CD4-positive, alpha-beta T cell (primary cell): ENCODE measurements at places on chromosomes 11 and 22.

GRCh38 chr11:35305670-35306382 is 113.5 kb downstream of the SLC1A2 start:
- DNase-seq = peak; percentile 25

DNA sequence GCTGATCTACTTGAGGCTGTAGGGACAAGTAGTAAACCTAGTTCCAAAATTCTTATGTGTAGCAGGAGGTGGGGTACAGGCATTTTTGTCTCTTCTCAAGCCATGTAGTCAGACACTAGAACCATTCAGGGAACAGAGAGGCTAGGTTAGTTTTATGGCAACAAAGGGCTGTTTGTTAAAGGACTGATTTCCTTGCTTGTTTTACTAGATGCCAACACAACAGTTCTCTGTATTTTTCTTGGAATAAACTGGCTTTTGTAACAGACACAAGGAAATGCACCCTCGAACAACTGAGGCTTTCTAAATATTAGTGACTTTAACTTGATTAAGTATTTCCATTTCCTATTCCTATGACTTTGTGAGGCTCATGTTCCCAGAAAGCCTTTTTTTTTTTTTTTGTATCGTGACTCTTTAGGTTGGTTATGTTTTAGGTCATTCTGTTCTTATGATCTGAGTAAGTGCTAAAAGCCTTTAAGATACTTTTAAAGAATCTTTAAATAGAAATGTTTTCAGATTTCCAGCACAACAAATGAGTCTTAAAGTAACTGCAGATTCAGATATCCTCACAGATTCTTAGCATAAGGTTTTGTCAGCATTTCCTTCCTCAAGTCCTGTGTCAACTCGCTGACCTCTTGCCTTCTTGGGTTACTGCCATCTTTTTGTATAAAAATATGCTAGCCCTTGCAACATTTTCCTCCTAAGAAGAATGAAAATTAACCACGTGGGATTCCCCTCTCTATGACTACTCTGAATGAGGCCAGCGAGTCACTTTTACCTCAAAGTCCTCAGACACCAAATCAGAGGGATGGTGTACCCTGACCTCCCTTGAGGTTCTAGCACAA is 92.5 kb downstream of the CCDC83 start:
- DNase-seq = peak; percentile 53

DNA sequence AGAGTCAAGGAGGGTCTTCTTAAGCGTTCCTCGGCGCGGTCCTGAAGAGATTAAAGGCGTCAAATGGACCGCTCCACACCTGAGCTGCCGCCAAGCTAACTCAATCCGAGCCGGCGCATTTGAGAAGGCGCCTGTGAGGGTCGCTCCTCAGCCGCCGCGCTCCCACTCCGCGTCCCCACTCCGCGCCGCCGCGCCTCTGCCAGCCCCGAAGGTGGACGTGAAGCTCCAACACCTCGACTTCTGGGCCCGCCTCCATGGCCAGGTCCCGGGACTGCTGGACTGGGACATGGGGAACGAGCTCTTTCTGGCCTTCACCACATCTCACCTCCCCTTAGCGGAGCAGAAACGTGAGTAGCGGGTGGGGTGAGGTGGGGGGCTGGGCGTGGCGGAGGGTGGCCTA is at the start of gene FOXR1:
Gene FOXR1, plus strand, starts transcription at position 116 of the 400 bp plus-strand sequence. Its CDS starts 171 bp downstream, at position 287.
- no peak for DNase-seq

DNA sequence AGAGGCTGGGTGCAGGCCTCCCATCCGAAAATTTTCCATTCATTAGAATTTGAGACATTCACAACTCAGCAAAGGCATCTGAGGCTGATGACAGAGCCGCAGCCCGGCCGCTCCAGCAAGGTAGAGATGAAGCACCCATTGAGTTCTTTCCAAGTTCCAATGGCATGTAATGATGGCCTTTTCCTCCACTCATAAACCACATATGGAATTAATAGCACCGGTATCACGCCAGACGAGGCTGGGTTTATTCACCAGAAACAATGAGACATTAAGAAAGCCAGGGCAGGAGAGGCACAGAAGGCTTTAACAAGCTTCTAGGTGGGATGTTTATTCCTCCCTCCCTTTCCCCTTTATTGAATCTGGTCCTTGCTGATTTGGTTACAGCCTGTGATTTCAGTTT is 534.4 kb downstream of the MN1 start:
- DNase-seq = no peak

DNA sequence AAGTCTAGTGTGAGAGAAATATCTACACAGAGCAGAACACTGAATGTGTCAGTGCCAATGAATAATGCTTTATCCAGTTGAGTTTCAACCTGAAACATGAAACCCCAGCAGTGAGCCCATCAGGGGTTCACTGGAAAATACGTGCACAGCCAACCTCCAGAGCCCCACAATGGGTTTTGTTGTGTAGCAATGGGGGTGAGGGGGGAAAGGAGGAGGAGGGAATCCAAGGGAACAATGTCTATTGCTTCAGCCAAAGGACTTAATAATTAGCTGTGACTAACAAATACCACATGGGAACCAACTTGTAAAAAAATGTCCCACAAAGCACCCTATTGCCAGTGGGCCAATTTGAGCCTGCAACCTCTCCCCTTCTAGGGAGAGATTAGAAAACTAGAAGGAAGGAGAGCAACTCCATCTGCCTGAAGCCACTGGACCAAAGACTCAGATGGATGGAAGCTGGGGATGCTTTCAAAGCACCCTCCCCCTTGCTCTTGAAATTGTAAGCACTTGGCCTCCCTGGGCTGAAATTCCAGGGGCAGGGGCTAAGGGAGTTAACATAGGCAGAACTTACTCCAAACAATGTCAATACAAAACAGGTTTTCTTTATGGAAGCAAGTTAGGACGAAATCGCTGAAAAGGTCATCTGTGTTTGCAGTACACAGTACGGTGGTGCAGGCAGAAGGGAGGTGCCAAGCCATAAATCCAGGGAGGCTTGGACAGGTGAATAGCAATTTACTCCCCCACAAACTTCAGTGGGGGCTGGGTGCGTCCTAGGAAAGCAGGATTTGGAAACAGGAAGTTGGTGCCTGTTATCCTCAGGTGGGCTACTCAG is 99.8 kb downstream of the ARL14EP start:
- DNase-seq = no peak

GRCh38 chr11:63907063-63907462 is 9.9 kb downstream of the RCOR2 start:
- DNase-seq = no peak

DNA sequence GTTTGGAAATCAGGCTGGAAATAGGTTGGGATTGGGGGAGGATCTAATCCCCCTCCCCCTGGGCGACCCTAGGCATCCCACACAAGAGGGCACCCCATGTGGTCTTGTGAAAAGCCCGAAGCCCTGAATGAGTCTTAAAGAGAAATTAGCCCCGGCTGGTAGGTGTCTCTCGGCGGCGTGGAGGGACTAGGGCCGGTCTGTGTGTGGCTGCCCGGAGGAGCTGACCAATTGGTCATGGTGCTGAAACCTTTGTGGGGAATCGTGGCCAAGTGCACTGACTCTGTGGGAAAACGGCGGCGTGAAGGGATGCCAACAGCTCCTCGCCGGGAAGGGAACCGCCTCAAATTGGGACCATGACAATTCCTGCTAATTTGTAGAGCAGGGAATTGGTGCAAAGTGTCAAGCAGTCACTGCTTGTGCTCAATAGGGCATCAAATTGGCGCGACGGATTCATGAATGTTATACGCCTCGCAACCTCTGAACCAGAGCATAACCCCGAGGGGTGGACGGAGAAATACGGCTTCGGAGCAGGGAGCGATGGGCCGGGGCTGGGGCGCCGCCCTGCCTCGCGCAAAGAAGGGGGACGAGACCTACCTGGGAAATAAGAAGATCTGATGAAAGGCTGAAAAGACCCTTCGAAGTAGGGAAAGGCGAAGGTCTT is 1.5 kb downstream of the DBX1 start:
- no peak for DNase-seq

GRCh38 chr11:55819330-55819729 is at the start of gene OR5D18:
Gene OR5D18 (plus strand): TSS chr11:55819630. CDS start chr11:55819630, 0 bp downstream.
- DNase-seq = no peak

DNA sequence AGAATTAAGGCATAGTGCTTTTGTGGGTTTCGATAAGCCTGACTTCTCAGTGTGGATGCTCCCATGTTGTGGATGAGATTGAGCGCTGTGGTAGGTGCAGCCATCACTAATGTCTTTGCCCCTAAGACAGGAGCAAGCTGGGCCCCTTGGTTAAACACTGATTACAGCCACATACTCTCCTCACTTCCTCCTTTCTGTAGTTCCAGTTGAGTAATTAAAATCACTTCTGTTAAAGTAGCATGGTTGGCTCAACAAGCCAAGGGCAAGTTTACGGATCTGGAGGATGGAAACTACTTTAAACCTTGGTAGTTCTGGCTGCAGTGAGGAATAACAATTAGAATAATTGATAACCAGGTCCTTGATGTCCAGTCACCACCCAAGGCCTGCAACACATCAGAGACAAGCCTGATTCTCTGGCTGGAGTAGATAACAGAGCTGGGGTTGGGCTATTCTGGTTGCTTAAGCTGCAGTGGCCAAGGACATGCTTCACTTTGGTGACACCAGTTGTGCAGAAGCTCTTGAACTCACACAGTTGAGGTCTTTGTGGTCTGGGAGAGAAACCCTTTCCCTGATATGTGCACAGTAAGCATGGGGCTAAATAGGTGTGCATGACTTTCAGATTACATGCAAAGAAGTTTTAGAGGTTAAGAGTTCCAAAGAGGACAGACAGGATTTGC is 81.3 kb downstream of the KIRREL3 start:
- no peak for DNase-seq

GRCh38 chr11:37811349-37811748 is 1213.3 kb upstream of the RAG2 start:
- no peak for DNase-seq

GRCh38 chr11:127670374-127671119 is 670.0 kb upstream of the KIRREL3 start:
- DNase-seq = no peak

- DNase-seq = no peak
Measured at GRCh38 chr11:66722745-66723651, 6.0 kb downstream of the SPTBN2 start.

- no peak for DNase-seq
Measured at GRCh38 chr22:29517215-29517908, 36.2 kb downstream of the THOC5 start.

- DNase-seq = no peak
Measured at GRCh38 chr11:114564831-114565230, 5.2 kb upstream of the NXPE1 start.

- DNase-seq = no peak
Measured at GRCh38 chr11:17405232-17406005, 17.0 kb upstream of the KCNJ11 start.

DNA sequence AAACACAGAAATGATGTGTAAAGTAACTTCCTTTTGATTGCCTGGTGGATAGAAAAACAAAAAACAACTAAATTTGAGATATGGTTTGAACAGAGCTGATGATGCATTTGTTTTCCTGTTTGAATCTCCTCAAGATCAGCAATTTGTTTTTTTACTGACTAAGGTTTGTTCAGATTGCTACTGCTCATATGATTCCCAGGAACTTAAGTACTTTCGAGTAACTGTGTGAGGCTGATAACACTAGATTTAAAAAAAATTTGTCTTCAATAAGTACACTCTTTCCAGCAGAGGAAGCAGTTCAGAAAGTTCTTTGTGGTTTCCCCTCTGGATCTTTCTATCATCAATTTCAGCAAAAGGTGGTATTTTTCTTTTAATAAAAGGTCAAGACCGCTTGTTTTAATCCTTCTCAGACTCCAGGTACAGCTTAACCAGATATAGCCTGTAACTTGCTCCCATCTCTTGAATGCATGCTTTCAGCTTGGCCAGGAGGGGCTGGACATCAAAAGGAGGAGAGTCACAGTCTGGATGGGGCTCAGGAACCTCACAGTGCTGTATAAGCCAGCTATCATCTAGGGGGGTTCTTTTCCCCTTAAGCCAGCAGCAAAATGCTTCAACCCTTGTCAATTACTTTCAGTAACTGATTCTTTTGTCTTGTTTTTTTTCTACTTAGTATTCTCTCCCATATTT is 12.3 kb upstream of the MS4A6E start:
- no peak for DNase-seq

DNA sequence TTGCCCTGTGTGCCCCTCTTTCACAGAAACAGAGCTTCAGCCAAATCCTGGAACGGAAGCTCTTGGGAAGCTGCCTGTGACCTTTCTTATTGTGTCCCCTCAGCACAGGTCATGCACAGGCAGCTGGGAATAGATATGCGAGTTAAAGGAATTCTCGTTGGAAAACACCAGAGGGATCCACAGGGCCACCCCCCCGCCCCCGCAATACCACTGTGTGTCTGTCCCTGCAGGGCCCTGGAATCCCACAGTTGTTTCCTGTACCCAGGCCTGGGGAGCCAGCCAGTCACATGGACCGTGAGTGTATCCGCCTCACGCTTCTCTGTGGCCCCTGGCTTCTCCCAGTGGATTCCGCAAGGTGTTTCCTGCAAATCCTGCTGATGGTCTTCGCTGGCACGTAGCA is 29.0 kb downstream of the TIMP3 start:
- DNase-seq = no peak

- no peak for DNase-seq
Measured at GRCh38 chr11:66334605-66335442, 1.4 kb downstream of the RIN1 start.

- no peak for DNase-seq
Measured at GRCh38 chr11:78699609-78700135, 125.0 kb upstream of the NARS2 start.

DNA sequence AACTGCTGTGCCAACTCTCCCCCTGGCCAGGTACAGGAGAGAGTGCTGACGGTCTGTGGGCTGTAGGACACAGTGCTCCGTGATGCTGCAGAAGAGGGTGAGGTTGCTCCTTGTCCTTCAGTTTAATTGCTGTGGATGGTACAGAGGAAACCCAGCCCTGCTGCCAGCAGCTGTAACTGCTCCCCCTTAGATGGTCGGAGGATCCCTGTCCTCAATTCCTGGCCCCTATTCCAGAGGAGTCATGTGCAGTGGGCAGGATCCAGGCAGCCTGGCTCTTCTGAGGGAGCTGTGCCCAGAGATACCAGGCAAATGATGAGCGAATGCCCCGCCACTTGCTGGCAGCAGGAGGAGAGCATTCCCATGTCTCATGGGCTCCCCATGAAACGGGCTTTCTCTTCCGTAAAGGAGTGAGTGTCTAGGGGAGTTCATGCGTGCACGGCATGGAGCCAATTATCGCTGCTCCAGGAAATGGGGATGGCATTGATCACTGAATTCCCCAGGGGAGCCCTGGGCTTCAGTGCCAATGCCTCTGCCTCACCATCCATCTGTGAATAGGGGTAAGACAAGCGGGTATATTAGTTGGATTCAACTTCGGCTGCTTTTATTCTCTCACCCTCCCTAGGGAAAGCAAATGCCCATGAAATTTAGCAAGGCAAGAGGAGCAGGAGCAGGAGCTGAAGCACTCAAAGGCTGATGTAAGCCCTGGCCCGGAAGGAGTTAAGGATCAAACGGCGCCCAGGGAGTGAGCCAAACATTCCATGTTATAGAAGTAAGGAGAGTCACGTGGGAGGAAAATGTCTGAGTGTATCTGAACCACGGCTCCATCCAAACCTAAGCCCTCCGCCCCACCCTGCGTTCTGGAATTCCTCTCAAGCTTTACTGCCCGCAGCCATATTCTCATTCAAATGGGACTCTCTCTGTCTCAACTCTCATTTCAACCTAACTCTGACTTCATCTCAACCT is 51.0 kb upstream of the CSNK2A3 start:
- DNase-seq = no peak

GRCh38 chr11:119615003-119615881 is 113.8 kb downstream of the NECTIN1 start:
- DNase-seq = no peak
